Neural crest cell (in vitro differentiated cells): ENCODE measurements at places on chromosomes 11 and 22. TPM values are rescaled to one million over a fixed set of nuclear protein-coding genes. Genes with fewer than 3 reads are reported as not detected.

DNA sequence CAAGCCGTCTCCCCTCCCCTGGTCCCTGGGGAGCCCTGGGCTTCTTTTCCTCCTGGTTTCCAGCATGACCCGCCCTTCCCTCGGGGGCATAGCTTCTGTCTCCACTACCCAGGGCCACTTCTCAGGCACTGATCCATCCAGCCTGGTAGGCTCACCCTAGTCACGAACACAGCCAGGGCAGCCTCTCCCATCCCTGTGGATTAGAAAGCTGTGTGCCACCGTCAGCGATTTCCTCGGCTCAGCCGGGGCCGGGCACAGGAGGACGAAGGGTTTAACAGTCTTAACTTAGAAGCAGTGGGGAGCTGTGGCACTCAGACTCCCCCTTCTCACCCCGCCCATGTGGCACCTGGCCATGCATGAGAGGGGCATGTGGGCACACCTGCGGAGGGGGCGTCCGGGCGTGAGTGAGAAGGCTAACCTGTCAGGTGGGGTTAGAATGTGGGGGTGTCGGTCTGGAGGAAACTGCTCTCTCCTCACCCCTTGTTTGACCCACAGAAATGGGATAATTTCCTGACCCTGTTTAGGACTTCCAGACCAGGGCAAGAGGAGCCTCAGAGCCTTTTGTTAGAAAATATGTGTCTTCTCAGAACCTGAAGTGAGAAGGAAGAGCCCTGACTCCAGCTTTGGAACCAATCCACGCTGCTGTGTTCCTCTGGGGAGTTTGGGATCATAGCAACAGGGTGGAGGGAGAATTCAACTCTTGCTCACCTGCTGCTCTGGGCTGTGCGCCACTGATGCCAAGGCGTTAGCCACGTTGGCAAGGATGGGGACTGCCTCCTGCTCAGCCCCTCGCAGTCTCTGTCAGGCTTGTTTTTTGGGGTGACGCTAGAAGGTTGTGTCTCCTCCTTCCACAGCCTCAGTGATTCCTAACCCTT lies 14.6 kb downstream of the GLB1L2 start:
- no peak for DNase-seq

DNA sequence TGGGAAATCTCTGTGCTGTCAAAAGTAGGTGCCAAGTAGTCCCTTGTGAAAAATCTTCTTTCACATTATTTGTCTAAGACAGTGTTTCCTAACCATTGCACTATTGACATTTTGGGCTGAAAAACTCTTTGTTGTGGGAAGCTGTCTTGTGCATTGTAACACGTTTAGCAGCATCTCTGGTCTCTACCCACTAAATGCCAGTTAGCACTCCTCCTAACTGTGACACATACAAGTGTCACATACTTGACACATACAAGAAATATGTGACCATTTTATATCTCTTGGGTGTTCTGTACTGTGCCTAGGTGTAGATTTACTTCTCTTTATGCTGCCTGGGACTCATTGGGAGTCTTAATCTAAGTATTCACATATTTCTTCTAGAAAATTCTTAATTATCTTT lies 57.8 kb downstream of the NXPE1 start:
- no peak for DNase-seq

- no peak for DNase-seq
These were observed 12.5 kb downstream of the PATZ1 start for GRCh38 chr22:31333641-31334040.

DNA sequence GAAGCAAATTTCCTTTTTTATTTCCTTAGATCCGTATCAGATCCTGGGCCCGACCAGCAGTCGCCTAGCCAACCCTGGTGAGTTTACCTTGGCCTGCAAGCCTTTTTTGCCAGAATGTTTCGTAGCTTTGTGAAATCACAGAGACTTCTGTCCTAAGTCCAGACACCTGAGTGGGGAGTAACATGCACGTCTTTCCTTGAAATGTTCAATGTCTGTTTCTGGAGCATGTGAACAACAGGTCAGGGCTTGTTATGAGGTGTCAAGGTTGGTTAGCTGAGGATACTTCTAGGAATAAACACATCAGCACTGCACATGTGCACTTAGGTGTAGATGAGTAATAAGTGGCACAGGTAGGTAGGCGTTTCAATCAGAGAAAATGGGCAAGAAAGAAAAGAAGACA lies 58.0 kb downstream of the KCNJ1 start:
- DNase-seq = no peak

GRCh38 chr11:105492010-105492409 lies 117.9 kb upstream of the GRIA4 start:
- no peak for DNase-seq

DNA sequence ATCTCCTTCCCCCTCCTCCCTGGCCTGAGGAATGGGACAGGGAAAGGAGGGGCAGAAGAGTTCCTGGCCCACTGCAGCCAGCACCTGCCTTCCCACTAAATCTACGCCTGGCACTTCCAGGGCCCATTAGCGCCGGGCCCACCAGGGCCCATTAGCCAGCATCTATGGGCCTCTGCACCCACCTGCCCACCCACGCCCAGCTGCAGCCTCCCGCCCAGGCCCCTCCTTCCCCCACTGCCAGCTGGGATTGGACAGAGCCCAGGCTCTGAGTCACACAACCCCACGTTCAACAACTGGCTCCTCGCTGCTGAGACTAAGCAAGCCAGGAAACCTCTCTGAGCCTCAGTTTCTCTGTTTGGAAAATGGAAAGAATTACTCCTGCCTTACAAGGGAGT lies 48.7 kb downstream of the CYTH4 start:
- no peak for DNase-seq

- DNase-seq = no peak
These were observed 54.2 kb upstream of the AMPD3 start for GRCh38 chr11:10400856-10401255.

DNA sequence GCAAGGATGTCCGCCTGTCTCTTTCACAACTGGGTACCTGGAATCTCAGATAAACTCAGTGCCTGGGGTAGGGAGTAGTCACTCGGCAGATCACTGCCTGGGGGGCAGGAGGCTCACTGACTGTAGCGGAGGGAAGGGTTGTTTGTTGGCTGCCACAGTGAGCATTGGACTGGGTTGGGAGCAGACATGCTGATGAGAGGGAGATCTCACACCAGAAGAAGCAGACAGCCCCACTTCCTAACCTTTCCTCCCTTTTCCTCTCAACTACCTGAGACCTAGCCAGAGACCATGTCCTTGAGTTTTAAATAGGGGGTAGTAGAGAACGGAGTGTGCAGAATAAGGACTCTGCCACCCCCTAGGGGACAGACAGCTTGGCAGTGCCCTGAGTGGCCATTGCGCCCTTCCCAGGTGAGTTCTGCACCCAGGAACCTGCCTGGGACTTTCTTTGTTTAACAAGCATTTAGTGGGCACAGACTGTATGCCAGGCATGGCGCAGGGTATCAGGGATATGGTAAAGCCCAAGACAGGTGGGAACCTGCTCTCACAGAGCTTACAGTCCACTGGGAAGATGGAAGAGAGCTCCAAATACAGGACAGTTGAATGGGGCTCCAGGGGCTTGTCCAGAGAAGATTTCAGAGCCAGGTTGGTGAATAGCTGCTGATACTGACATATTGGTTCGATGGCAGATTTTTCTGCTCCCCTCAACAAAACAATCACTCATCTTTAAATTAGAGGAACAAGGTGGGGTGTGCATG lies 115.7 kb upstream of the NNMT start:
- DNase-seq = no peak

GRCh38 chr11:102177974-102178631 lies 67.9 kb downstream of the YAP1 start:
- no peak for DNase-seq

- DNase-seq = no peak
These were observed 1920.0 kb upstream of the RAG2 start for GRCh38 chr11:38517991-38518390.

- no peak for DNase-seq
These were observed 551 bp downstream of the AGBL2 start for GRCh38 chr11:47714554-47715081.

- no peak for DNase-seq
These were observed 15.9 kb downstream of the FBLN1 start for GRCh38 chr22:45518580-45518991.

- no peak for DNase-seq
These were observed 650 bp downstream of the CST6 start for GRCh38 chr11:66012371-66012945.

DNA sequence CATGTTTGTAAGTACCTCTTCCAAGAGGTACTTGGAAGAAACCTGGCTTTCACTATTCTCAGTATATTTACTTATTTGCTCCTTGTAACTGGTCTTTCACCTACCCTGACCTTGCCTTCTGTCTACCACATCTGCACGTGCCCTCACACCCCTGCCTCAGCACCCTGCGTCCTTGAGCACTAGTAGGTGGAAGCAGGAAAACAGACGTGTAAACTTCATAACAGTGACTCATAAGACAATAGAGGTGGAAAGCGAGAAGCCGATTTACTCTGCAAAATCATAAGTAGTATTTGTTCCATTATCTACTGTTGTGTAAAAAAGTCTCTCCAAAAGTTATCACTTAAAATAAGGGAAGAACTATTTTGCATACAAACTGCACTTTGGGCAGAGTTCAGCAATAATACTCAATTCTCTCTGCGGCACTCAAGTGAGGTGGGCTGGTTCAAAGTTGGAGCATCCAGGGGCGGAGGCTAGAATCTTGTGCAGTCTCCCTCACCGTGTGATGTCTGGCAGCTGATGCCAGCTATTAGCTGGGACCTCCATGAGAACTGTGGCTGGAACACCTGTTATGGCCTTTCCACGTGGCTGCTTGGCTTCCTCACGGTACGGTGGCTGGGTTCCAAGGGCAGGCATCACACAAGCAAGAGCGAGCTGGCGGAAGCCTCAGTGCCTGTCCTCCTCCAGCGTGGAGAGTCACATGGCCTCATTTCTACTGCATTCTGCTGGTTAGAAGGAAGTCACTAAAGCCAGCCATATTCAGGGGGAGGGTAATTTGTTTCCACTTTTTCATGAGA lies 30.4 kb downstream of the PACS1 start:
- no peak for DNase-seq

DNA sequence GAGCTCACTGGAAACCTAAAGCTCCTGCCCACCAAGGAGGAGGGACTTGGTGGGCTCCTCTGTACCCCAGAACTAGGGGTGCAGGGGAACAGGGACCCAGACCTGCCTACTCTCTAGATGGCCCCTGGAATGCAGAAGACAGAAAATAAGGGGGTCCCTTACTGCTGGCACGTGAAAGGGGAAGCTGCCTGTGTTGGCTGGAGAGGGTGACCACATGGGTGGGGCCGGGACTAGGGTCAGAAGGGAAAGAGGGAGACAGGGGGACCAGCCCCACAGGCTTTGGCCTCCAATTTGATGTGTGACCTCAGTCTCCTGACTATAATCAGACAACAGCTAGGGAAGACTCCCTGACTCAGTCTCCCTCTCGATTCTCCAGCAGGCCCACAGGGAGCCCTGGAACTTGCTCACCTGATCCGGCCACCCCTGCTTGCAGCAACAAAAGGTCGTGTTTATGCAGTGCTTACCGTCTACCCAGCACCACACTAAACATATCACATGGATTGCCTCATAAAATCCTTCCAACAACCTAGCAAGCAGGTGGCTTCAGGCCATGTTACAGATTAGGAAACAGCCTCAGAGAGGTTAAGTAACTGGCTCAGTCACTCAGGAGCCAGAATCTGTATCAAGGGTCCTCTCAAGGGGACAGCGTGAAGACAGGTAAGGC lies 10.2 kb downstream of the ARAP1 start:
- DNase-seq = no peak

DNA sequence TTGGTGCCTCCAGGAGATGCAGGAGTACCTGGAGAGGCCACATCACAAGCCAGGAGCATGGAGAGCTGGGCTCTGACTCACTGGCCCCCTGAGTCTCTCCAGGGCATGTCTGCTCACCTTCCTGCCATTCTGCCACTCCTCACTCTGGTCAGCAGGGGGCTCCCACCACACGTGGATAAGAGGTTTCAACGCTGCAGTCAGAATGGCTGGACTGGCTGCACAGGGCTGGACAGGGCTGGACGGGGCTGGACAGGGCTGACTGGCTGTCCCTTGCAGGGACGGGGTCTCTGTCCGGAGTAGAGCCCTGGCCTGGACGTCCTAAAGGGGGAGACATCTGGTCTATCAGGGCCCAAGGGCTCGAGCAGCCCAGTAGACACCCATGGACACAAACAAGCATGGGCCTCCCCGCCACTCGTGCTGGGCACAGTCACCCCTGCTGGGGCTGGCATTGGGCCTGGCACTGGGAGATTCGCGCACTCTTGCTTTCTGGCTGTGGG lies 34.6 kb downstream of the CYTH4 start:
- DNase-seq = peak; percentile 81

DNA sequence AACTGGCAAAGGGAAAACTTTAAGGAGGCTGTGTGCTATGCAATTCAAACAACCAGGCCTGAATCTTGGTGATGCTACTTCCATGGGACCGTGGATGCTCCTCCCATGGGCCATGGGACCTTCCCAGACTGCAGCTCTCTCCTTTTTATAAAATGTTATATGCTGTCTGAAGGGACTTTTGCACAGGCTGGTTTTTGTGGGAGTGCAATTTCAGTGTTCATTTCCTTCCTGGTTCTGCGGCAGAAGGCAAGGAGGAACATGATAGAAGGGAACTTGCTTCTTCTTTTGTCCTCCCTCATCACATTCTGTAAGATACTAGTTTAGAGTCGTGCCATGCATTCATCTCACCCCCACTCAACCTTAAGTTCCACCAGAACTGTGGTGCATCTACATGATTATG lies 68.9 kb downstream of the C11orf58 start:
- DNase-seq = no peak

- no peak for DNase-seq
These were observed 131.7 kb downstream of the KIF18A start for GRCh38 chr11:27976262-27976661.

DNA sequence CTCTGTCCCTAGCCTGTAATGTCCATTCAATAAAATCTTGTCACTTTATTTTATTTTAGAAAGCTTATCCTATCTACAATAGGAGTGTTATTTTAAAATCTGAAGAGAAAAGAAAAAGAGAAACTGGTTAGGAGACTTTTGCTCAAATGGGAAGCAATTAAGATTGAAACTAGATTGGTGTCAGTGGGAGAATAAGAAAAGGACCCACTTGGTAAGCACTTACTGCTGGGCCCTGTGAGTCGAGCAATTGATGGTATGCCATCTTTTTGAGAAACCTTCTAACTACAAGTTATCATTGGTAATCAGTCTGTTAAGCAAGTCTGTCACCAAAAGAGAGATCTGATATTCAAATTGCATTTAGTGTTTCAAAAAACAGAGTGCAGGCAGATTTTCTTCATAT lies 258.4 kb downstream of the GRM5 start:
- no peak for DNase-seq

- DNase-seq = no peak
These were observed 204.0 kb downstream of the TBC1D22A start for GRCh38 chr22:46966495-46966845.

The NECTIN1 gene
- 44.6 and 49.2 TPM in 2 replicates for total RNA-seq

The SAA1 gene
- not detected in 2 replicates for total RNA-seq

The FADS2 gene
- total RNA-seq = 939 and 976 TPM in 2 replicates

The PTGDR2 gene
- 0.16 and 0.32 TPM in 2 replicates for total RNA-seq

The ISX gene
- total RNA-seq = not detected in 2 replicates

The RAG1 gene
- total RNA-seq = 0.64 and 0.91 TPM in 2 replicates
